Adrenal gland (tissue), 19 donors: ENCODE measurements at places on chromosomes 7 and 10. TPM values are rescaled to one million over a fixed set of nuclear protein-coding genes. Genes with fewer than 3 reads are reported as not detected.

DNA sequence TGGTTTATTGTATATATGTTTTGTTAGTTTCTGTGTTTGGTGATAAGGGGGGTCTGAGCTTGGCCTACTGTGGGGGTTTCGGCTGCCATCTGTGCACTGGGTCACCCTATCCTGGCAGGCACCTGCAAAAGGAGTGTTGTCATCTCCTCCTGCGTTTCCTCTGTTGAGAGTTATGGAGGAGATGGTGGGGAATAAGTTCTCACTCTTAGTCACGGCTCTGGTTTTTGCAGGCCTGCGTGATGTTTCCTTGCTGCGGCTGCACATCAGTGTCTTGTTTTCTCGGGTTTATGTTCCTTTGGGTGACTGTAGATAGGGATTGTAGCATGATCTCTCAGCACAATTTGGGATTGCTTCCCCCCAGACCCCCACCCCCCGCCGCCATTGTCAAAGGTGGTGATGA lies 36.8 kb downstream of the CCM2 start:
- no peak for DNase-seq

DNA sequence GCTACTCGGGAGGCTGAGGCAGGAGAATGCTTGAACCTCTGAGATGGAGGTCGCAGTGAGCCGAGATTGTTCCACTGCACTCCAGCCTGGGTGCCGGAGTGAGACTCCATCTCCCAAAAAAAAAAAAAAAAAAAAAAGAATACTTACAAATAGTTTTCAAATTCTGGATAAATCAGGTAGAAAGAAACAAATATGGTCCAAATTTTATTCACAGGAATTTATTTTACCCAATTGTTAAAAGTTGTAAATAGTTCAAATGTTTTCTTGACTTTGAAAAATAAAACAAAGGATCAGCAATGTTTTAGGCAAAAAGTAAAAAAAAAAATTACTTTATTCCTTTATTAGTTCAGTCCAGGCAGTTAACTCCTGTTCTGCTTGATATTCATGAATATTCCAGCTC lies 172.9 kb upstream of the NAMPT start:
- no peak for DNase-seq

The TASOR2 gene
- 36.6 TPM for total RNA-seq

- DNase-seq: no peak
Observed at GRCh38 chr7:39608278-39608677, 15.1 kb upstream of the RALA start.

The PAX4 gene
- not detected for total RNA-seq
